Amniotic epithelial cell (primary cell): ENCODE measurements at places on chromosomes 16 and 17.
A peak's percentile ranks its signal among the peaks of the same experiment; 100 is the strongest.

DNA sequence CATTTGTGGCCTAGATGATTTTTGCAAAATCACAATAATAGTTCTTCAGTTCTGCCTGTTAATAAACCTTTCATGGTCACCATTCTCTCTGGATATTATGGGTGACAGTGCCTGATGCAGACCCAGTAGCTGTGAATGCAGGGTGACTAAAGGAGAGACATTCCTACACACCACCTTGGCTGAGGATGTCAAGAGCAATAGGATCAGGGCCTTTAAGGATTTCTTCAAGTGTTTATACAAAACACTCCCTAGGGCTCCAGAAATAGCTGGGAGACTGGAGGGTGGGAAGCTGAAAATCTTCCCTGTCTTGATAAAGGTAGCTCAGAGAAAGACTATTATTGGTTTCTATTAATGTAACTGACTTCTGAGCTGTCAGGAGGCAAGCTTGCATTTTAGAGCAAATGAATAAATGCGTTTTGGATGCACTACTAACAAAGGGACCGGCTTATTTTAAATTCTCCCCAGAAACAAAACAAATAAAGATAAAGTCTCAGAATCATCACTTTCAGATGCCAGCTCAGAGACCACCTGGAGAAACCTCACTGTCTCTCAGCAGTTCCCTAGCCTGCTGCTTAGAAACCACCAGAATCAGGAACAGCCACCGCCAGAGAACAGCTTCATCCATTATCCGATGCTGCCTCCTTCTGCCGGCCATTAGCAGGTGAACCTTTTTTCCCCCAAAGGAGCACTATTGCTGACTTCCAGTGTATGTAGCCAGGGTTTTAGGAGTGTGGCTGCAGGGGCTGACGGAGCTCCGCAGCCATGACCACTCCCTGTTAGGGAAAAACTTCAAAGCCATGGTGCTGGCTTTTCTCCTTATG lies 171.4 kb upstream of the DYNLRB2 start:
- peak; percentile 47 for DNase-seq

DNA sequence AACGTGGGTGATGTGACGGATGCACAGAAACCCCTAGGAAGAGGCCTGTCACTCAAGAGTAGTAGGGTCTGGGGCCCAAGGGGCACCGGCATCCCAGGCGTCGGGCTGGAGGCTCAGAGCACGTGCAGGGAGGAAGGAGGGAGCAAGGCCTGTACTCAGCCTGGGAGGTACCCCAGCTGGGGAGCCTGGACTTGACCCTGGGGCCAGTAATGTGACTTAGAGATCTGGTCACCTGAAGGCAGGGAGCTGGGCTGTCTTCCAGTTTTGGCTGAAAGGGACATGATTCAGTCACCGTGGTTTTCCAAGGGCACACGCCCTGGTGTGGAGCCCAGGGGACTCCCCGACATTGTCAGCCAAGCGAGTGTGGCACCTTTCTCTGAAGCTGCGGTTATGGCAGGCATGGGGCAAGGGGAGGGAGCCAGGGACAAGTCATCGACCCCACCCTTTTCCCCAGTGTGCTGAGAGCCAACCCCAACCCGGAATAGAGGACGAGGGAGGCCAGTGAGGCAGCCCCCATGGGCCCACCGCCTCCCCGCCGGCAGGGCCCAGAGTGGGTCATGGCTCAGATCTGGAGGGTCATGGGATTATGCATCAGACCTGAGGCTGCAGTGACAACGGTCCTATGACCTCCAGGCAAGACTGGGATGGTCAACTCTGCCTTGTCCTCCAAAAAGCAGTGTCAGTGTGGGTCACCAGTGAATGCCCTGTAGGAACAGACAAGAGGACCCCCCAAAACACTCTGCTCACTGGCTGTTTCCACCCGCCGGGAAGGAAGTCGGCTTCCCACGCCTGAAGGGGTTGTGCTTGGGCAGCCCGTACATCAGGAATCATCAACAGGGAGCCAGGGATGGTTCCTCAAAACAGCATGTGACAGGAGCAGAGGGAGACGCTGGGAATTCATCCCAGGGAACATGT lies 41.9 kb downstream of the MEAK7 start:
- DNase-seq: no peak

DNA sequence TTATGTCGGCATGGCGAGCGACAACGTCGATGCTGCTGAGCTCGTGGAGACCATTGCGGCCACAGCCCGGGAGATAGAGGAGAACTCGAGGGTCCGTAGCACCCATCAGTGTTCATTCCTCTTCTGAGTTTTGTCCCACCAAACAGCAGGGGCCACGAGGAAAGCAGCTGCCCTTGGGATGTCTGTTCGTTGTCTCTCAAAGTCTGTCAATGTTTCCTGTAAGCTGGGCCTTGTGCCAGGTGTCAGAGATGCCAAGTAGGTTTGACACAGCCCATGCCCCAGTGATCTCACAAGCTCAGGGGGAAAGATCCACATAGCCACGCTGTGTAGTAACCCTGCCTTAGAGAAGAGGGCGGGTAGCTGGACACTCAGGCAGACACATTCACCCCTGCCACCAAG lies 22.6 kb downstream of the NTAN1 start:
- peak; percentile 56 for DNase-seq

GRCh38 chr17:34798581-34798980 lies 162.7 kb downstream of the CCT6B start:
- no peak for DNase-seq

DNA sequence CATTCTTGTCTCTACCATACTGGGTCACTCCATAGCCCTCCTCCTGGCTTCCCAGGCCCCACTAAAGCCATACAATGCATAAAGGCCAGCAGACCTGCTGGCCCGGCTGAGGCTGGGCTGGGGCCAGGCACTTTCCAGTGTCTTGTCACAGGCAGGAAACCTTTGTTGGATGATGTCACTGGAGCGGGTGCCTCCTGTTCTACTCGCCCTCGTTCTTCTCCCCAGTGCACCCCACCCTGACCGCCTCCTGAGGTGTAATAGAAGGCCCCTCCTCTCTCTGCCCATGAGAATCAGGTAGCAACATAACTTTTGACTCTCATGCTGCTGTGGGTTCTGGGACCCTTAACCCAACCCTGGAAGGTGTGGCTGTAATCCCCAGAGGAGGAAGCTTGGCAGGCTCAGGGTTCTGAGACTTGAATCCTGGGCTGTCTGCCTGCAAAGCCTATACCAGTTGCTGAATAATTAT lies 54.2 kb upstream of the IL34 start:
- no peak for DNase-seq

DNA sequence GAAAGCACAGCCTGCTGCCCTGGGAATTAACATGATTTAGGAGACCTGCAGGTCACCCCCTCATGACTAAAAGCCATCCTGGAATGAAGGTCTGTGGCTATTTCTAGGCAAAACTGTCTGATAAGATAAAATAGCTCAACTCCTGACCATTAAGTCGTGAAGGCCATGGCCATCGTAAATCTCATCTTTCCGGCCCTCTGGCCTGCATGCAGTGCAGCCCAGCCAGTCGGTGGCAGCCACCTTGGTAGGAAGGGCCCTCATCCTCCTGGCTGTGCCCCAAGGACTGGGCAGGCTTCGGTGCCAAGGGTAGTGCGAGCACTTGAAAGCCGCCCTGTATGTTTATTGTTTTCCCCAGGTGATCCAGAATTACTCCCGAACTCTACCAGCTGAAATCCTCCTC lies 18.2 kb upstream of the MEOX1 start:
- peak; percentile 45 for DNase-seq

DNA sequence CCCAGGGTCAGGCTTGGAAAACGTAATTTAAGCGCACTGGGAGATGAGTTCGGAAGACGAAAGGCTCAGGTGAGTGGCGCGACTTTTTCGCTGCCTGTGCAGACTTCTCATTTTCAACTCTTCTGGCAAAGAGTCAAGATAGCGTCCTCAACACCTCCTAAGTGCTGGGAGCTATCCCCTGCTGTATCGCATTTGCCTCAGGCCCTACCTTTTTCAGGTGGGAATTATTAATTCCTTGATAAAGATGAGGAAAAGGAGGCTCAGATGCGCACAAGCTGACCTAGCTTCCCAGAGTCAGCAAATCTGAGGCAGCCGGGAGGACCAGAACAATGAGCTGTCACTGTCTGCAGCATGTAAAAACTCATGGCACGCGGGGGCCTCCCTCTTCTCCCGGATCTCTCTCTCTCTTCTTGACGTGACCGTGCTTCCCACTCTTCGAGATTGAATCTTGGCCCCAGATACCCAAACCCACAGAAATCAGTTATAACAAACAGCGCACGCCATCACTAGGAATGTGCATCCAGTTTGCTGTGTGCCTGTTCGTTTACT lies 512 bp upstream of the ADAMTS18 start:
- DNase-seq: no peak

GRCh38 chr16:80836202-80836601 lies 31.8 kb upstream of the CDYL2 start:
- no peak for DNase-seq

- peak; percentile 73 for DNase-seq
These were observed 74.1 kb downstream of the ABCC12 start for GRCh38 chr16:48081656-48082055.

GRCh38 chr16:69566240-69566980 lies 644 bp downstream of the NFAT5 start:
- DNase-seq: peak; percentile 66

DNA sequence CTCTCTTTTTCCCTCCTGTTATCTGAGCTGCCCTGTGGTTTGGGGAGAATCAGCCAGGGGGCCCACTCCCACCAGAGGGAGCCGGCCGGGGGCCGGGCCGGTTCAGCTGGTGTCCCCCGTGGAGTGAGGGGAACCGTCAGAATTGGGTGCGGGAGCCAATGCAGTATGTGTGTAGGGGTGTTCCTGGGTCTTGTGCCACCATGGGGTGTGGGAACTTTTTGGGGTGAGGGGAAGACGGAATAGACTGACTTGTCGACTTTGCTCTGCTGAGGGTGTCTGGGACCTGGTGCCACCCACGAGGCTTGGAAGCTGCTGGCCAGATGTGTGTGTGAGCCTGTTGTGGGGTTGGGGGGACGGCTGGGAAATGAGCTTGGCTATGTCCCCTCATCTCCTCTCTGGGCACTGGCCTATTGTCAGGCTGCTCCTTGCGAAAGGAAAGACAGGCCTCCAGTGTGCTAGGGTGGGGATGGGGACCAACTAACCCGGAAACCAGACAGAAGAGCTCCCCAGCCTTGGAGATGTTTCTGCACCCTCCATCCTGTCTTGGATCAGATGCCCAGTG lies 9.9 kb downstream of the RARA start:
- no peak for DNase-seq

- DNase-seq: peak; percentile 49
These were observed 26.0 kb upstream of the HNF1B start for GRCh38 chr17:37770631-37771518.

DNA sequence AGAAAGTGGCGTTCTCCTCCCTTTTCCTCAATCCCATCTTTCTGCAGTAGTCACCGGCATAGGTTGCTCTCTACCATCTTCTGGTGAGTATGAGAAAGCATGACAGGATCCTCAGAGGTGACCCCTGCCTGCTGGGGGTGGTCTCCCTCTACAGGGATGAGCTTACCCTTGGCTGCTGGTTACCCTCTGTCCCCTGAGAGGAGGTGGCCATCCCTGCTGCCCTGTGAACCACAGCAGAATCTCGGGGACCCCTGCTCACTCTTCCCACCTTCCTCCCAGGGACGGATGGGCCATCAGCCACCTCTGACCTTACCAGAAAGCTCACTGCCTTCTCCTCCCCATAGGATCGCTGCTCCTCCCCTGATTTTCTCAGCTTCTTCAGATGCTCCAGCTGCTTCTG lies 7.8 kb downstream of the MEFV start:
- no peak for DNase-seq

DNA sequence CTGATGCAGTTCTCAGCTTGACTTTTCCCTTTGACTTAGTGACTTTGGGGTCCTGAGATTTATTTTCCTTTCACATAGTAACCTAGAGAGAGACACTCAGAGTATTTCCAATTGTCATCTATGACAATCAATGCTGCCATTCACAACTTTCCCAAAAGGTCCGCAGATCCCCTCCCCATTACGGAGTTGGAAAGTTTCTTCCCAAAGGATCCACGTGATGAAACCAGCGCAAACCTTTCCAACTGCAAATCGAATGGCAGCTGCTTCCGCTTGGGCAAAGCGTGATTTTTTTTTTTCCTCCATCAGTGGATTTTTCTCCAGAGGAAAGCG lies 538 bp upstream of the FCSK start:
- no peak for DNase-seq

DNA sequence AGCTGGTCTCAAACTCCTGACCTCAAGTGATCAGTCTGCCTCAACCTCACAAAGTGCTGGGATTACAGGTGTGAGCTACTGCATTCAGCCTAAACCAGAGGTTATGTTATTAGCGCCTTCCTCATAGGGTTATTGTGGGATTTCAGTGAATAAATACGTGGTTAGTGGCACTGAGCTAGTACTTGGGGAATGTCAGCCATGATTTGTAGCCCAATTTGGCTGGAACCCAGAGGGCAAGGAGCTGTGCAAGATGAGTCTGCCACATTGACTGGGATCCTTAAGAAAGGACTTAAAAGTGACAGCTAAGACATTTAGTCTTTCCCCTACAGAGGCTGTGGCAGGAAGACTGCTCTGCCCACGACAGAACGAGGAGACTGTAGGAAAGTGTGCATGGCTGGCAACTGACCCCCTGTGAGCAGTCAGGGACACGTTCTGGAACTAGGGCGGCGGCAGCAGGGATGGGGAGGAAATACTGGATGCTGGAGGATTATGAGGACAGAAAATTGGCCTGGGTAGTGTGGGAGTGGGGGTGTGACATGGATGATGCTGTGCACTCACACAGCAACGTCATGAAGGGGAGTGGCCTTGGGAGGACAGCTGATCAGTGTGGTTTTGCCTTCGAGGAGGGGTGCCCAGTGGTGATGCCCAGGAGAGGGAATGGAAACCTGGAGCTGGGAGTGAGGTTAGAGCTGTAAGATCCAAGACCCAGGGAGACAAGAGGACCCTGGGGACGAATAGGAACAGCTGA lies 14.6 kb downstream of the ATP5PD start:
- peak; percentile 85 for DNase-seq

GRCh38 chr16:28188085-28188916 lies 23.5 kb downstream of the XPO6 start:
- DNase-seq: peak; percentile 91

DNA sequence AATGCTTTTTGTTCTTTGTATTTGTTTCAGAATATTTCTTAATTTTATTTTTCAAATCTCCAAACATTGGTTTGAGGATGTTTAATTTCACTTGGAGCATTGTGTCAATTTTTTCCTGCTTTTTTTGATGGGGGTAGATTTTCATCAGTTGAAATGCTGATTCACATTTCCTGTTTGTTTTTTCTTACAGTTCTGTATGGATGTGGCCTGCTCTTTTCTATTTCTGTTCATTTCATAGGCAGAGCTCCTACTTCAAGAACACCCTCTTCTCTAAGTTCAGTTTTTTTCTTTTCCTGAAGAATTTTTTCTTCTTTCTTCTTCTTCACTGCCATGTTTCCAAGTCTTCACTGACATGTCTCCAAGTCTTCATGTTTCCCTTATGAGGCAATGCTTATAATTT lies 8.8 kb downstream of the MBTD1 start:
- DNase-seq: no peak

GRCh38 chr16:68936736-68937631 lies 93.7 kb downstream of the TANGO6 start:
- DNase-seq: peak; percentile 64
